Stimulated activated CD4-positive, alpha-beta T cell treated with anti-CD3 and anti-CD28 coated beads, Interleukin-15, amount 100 ng/mL, for 1 hour (primary cell): ENCODE measurements at places on chromosomes 11 and 22.

DNA sequence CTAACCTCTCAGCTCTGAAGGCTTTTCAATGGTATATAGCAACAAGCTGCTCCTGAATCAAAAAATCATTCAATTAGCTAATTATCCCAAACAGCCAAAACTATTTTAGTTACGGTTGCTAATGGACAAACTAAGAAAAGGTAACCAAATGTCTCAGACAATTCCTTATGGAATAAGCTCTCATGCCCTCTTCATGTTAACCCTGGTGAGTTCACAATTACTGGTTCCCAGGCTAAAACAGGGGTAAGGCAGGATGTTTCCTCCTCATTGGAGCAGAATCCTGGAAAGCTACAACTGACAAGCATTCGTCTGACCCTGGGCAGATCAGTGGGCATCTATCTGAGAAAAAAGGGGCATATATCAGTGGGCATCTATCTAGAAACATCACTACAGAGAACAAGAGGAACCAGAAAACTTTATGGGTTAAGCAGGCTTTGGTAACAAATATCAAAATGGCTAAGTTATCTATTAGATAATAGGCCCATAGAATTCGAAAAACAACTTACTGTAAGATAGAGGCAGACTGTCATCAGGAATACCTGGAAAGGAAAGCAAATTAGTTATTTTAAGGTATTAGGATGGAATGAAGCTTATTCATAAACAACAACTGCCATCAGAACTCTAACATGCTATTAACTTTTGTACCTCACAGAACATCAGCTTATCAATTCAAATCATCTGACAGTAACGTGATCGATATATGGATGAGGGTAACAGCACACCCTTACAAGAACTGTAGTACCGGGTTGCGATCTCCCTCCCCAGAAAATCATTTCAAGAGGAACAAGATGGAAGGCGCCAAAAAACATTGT lies 14.8 kb upstream of the WDR74 start:
- DNase-seq, result no peak

- DNase-seq, result no peak
Observed at GRCh38 chr11:66815646-66816045, 27.6 kb upstream of the RCE1 start.

DNA sequence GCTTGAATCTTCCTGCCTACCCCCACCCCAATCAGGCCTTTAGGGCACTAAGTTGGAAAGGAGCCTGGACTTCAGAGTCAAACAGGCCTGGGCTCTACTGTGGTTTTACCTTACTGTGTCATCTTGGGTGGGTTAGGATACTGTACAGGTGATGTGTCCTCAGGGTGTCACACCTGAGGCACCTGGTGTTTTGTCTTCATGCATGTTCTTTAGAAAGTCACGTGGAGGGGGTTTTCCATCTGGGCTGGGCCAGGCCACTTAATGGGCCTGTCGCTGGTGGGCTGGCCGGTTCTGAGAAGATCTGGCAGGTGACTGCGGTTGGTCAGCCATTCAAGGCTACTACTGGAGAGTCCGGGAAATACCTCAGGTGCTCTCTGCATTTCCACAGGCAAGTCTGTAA lies 92.6 kb downstream of the SWAP70 start:
- no peak for DNase-seq

DNA sequence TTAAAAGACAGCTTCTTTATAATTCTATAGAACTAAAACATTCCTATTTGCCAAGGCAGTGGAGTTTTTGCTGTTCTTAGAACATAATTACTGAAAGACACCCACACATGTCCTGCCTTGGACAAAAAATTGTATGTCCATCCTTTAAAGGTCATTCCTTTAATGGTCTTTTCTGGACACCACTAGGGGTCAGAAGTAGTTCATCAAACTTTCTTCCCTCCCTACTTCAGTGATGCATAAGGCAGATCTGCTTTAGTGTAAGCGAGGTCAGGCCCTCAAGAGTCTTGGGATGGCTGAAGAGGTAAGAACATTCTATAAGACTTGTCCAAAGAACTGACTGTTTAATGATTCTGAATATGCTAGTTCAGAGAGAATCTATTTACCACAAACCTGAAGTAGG lies 4.3 kb upstream of the OR51V1 start:
- DNase-seq, result no peak
